T-helper 1 cell treated with Interleukin-12 subunit alpha and Interleukin-12 subunit beta and Interleukin-4 antibody, amounts not matched to agents 30 ng/mL and 1 ng/mL, for 36 hours (primary cell): ENCODE measurements at places on chromosomes 11 and 22. TPM values are rescaled to one million over a fixed set of nuclear protein-coding genes. Genes with fewer than 3 reads are reported as not detected.

The KCNQ1OT1 gene
- total RNA-seq: 0.54 TPM in 2 replicates

The ADAMTS8 gene
- total RNA-seq: not detected in 2 replicates

The IGLL1 gene
- total RNA-seq: not detected in 2 replicates

The DUSP8 gene
- 0.59 and 1.3 TPM in 2 replicates for total RNA-seq

The ACCS gene
- total RNA-seq: 30.7 and 34.6 TPM in 2 replicates

The XKR3 gene
- total RNA-seq: not detected in 2 replicates

The TMPRSS4 gene
- 0.07 TPM in 1 of 2 replicates, not detected in the other for total RNA-seq

The OVCH2 gene
- not detected in 2 replicates for total RNA-seq
